Activated B cell treated with CpG ODN at 0.5 μM for 24 hours (primary cell): ENCODE measurements at places on chromosomes 5 and 9. TPM values are rescaled to one million over a fixed set of nuclear protein-coding genes. Genes with fewer than 3 reads are reported as not detected.

- no peak for DNase-seq
Observed at GRCh38 chr9:128114326-128115186, 13.0 kb downstream of the PTGES2 start.

DNA sequence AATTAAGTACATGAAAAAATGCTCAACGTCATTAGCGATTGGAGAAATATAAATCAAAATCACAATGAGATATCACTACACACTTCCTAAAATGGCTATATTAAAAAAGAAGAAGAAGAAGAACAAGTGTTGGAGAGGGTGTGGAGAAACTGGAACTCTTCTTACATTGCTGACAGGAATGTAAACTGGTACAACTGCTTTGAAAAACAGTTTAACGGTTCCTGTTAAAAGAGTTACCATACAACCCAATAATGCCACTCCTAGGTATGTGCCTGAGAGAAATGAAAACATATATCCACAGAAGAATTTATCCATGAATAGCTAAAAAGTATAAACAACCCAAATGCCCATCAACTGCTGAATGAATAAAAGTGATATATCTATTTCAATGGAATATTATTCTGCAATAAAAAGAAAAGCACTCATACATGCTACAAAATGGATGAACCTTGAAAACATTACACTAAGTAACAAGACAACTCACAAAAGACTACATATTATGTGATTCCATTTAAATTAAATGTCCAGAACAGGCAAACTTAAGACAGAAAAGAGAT is 9.0 kb downstream of the FEM1C start:
- DNase-seq, result no peak

DNA sequence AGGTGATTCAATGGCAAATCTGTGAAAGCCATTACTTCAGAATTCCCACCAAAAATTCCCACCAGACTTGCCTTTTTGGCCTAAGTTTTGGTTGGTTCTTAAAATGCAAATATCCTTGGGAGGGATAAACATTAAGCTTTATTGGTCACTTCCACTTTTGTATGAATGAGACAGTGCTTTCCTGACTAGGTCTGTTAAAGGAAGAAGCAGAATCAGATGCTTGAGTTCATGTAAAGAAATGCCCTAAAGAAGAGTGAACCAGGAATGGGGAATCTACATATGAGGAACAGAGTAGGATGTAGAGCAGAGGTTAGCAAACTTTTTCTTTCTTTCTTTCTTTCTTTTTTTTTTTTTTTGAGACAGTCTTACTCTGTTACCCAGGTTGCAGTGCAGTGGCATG is 129.3 kb downstream of the GCNT1 start:
- no peak for DNase-seq

The DCAF10 gene
- total RNA-seq, result 16.8 and 19.1 TPM in 2 replicates

The BAG1 gene
- total RNA-seq, result 58.3 and 58.9 TPM in 2 replicates
